Stimulated activated CD8-positive, alpha-beta memory T cell treated with anti-CD3 and anti-CD28 coated beads, Interleukin-15, amount 100 ng/mL, for 4 hours (primary cell): ENCODE measurements at places on chromosomes 5 and 9.

GRCh38 chr9:34591917-34592866 is 2.7 kb upstream of the CNTFR start:
- DNase-seq: no peak

DNA sequence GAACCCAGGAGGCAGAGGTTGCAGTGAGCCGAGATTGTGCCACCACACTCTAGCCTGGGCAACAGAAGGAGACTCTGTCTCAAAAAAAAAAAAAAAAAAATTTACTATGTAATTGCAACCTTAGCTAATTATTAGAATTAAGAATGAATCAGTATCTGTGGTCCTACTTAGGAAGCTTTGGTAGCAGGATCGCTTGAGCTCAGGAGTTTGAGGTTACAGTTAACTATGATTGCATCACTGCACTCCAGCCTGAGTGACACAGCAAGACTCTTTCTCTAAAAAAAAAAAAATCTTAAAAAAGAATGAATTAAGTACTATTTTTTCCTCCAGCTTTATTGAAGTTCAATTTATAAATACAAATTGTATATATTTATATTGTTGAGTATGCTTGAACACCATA is 16.7 kb downstream of the NDUFAF2 start:
- DNase-seq: no peak

GRCh38 chr5:113147101-113147508 is 170.5 kb downstream of the DCP2 start:
- no peak for DNase-seq

DNA sequence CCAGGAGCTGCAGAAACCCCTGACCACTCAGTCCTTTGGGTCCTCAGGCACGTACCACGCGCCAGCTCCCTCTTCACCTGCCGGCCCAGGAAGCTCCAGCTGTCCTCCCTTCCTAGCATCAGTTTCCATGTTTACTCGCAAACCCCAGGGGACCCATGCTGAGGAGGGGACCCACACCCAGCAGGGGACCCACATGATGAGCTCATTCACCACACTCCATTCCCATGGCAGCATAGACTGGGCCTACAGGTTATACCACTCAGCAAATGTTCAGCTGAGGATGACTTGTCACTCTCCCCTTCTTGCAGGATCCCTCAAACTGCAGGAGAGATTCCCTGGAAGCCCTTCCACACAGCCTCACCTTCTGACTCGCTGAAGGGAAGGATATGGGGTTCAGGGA is 73.5 kb upstream of the GALNT10 start:
- no peak for DNase-seq

GRCh38 chr5:146254223-146254622 is 50.8 kb downstream of the RBM27 start:
- DNase-seq: no peak

- DNase-seq: no peak
Measured at GRCh38 chr9:94927048-94927761, 200.7 kb downstream of the AOPEP start.

- DNase-seq: no peak
Measured at GRCh38 chr9:94945197-94946144, 219.0 kb downstream of the AOPEP start.

GRCh38 chr9:94913550-94913949 is 187.1 kb downstream of the AOPEP start:
- no peak for DNase-seq

DNA sequence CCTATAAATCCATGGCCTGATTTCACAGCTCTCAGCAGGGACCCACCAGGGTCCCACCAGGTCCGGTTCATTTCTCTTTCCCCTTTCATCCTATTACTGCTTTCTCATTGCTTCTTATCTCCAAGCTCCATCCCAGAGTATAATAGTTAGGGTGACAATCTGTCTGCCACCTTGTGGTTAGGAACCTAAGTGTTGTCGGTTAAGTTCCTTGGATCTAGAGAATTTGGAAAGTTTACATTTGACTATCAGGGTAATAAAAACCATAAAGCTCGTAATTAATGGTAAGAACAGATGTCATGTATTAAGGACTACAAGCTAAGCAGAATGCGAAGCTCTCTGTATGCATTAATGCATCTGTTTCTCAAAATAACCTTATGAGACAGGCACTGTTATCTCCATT is 259.1 kb downstream of the SH3GL2 start:
- no peak for DNase-seq

DNA sequence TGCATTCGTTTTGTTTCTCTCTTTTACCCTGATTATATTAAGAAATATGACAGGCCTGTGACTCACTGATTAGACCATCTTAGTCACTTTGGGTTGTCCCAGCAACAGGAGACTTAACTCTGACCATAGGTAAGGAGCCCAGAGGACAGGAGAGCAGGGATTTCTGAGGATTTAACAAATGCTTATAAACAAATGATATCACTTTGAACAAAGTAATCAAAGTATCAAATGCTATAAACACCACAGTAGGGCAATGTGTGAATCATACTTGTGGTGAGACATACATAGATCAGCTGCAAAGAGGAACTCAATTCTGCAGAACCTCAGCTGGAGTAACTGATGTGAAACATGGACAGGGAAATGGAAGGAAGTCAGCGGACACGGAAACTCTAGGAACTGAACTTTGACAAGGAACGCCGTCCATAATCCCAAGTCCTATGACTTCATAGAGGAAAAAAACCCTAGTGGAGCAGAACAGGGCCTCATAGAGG is 190.6 kb upstream of the MSX2 start:
- DNase-seq: no peak

DNA sequence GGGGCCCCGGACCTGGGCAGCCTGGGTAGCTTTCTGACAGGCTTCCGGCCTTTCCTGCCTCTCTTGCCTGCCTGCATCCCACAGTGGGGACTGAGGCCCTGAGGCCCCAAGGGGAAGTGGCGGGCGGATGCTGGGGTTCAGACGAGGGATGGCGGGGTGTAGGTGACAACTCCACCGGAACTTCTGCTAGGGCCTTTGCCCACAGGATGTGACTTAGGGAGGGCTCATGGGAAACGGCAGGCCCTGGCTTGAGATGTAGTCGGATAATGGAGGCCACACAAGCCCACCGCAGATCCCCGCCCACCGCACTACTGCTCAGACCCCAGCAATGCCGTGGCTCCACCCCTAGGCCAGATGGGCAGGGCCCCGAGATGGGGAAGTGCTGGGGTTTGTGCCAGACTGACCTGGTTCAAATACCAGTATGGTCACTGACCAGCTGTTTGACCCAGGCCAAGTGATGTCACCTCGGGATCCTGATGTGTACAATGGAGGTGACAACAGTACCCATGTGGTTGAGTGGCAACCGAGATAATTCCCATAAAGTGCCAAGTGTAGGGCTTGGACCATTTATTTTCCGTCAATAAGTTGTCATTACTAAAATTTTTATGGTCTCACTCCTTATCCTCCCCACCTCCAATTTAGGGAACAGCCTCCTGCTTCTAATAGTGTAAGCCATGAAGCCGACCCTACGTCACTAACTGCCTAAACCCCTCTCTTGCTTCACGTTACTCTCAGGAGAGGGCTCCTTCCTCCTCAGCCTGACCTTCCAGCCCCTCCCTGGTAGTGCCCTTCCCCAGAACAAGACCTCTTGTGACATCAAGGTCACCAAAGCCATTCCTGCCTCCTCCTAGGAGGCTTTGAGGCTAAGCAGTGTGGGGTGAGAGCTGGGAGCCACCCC is 2.5 kb upstream of the CDK9 start:
- peak; percentile 54 for DNase-seq

GRCh38 chr9:2337627-2338026 is 284.0 kb upstream of the VLDLR start:
- no peak for DNase-seq

- DNase-seq: no peak
Measured at GRCh38 chr9:109455861-109456260, 42.2 kb downstream of the PTPN3 start.

DNA sequence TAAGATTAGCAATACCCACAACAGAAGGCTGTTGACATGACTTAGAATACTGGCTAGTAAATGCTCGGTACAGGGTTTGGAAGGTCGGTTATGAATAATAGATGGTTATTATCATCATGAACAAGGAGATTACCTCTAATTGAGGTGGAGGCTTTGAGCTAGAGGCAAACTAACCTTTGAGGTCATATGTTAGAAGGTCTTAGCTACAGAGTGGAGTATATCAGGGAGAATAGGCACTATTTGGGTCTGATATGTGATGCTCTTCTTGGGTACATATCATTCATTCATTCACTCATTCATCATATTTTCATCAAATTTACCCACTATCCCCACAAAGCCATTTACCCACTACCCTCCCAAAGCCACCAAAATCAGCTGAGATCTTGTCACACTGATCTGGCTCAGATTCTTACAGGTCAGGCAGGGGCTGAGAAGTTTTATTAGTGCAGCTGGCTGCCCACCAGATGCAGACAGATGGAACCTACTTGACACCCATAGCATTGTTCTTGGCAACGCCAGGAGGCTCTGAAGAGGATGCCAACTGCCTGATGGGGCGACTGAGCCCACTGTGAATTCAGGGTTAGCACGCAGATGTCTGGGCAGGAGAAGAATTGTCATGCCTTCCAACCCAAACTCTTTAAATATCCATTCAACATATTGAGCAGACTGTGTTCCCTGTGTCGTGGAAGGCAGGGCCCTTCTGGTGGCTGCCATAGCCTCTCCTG is 90.2 kb upstream of the SH3PXD2B start:
- no peak for DNase-seq

DNA sequence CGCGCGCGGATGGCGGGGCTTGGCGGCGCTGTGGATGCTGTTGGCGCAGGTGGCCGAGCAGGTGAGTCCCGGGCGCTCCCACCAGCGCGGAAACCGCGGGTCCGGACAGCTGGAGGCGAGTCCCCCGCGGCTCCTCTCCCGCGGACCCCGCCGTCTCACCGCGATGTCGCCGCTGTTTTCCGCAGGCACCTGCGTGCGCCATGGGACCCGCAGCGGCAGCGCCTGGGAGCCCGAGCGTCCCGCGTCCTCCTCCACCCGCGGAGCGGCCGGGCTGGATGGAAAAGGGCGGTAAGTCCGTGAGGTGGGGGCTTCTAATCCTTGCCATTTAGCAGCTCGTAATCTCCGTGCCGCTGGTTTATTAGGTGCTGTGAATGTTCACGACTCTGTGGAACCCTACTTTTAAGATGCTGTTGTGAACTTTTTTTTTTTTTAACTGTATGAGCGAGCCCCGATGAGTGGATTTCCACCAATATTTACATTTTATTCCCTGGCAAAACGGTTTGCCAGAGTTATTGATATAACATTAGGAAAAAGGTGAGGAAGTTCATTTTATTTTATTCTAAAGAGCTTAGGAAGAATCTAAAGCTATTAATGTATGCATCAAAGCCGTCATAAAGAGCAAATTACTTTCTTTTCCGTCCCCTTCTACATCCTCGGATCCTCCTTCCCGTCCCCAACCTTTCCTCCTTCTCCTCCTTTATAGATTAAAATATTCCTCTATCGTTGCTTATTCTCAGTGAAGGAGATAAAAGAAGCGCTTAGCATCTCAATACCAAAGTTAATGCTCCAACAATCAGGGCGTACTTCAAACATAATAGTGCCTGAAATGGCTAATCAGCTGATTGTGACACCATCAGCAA is 579 bp downstream of the ADAMTS16 start:
- no peak for DNase-seq

GRCh38 chr5:136001466-136001981 is 27.3 kb upstream of the TGFBI start:
- no peak for DNase-seq

DNA sequence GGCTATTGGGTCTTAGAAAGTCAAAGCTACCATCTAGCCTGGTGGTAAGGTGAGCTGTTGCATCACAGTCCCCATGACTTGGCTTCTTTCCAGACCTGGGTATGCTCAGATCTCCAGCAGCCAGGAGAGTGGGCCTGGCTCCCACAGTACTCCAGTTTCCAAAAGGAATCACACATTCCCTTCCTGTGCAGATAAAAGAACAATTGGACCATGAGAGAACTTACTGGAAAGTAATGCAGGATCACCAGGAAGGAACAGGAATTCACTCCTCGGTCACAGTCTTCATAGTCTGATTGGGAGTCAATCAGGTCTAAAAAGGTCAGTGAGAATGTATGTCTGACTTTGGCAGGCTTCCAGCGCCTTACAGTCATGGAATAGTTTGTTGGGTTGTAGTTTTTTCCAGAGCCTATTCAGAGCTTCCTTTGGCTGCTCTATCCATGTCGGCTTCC is 47.8 kb upstream of the CD180 start:
- DNase-seq: no peak

- no peak for DNase-seq
Measured at GRCh38 chr5:146883511-146883910, 5.0 kb upstream of the PPP2R2B start.

DNA sequence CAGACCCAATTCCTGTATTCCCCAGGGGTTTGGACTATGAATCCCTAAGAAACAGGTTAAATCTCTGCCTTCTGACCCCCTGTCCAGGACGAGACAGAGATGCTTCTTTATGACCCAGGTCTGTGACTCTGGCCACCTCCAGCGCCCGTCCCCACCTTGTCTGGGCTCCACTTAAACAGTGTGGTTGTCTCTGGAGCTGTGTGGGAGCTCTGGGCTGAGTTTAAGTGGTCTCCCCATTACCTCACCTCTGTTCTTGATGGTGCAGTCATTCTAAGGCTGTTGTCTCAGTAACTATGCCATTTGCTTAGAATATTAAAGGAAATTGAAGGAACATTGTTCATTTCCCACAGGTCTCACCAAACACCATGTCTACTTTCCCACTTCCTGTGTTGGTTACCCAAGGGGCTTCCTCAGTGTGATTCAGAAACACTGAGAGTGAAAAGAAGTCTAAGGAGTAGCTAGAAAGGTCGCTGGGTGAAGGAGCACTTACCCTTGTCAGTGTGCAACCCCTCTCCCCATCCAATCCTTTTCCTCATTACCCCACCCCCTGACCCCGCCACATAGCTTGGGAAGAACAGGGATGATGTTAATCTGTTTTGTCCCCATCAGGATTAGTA is 127.8 kb upstream of the CKMT2 start:
- no peak for DNase-seq

DNA sequence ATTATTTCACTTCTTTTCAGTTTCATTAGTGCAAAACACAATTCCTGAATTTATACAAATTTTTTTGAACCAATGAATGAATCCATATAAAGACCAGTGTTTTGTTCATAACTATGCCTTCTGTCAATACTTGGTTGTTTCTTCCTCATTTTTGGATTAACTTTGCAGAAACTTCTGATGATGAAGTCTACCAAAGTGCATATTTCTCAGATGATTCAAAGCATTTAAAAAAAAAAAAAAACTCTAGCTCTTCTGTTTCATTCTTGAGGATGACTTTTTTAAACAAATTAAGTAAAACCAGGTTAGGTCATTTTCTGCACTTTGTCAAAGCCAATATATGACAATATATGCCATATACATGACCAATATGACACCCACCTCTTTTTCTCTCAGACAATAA is 92.6 kb downstream of the CHSY3 start:
- DNase-seq: no peak

DNA sequence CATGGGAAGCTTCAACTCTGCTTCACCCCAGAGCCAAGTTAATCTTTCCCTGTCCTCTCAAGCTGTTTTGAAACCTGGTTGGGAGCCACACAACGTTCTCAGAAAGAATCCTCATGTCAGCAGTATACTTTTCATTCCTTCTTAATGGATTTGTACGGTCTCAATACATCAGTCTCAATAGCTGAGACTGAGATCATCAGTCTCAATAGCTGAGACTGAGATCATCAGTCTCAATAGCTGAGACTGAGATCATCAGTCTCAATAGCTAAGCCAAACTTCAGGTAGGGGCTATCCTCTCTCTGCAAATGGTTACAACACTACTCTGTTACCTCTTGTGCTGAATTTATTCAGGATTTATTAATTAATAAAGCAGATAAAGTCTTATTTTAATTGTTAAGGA is 1317.4 kb upstream of the CDH9 start:
- no peak for DNase-seq

GRCh38 chr9:124045076-124045829 is 33.7 kb downstream of the LHX2 start:
- DNase-seq: no peak

- no peak for DNase-seq
Measured at GRCh38 chr9:129909851-129910250, 74.6 kb downstream of the USP20 start.
